ENCODE measurements at places on chromosomes 16 and 17.

GRCh38 chr17:50908860-50909764 lies 43.0 kb upstream of the TOB1 start:
- no peak for DNase-seq

DNA sequence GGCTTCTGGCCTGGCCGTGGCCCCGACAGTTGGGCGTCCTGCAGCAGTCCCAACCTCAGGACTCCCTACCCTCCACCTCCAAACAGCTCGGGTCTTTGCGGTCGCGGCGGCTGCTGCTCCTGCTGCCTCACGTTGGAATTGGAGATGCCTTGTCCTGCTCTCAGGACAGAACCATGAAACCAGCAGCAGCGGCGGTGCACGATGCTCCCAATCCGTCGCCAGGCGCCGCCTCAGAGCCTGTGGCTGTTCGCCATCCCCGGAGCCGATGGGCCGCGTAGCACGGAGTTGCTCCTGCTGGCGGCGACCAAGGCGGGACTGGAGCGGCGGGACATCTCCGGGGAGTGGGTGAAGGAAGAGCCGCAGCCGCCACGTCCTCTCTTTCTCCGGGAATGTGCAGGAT lies 1965.9 kb downstream of the TP53TG3F start:
- no peak for DNase-seq

GRCh38 chr17:52824542-52824941 lies 666.0 kb upstream of the CA10 start:
- DNase-seq: no peak

DNA sequence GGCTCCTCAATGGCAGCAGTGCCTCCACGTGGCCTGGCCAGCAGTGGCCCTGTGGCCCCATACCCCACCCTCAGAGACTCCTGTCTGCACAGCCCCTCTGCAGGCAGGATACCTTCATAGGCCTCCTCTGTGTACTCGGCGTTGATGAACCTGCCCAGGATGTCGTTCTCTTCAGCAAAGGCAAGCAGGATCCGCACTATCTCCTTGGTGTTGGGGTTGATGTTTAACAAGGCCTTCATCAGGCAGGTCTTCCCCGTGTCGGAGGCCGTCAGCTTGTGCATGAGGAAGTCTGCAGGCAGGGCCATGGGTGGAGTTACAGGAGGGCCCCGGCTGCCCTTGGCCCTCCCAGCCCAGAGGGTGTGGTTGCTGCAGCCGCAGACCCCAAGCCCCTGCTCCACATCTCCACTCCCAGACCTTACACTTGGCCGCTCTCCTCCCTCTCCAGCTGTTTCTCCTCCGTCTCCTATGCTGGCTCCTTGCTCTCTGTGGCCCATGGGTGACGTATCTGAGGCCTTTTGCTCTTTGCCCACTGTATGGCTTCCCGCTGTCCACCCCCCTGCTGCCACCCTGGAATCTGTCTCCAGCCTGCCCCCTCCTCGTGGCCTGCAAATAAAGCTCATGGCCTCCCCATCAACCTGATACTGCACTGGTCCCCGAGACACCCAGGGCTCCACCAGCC lies 15.1 kb downstream of the TRPV3 start:
- DNase-seq: no peak

- no peak for DNase-seq
These were observed 1.0 kb downstream of the SRCIN1 start for GRCh38 chr17:38604479-38605403.

- DNase-seq: no peak
These were observed 17.6 kb downstream of the ACE start for GRCh38 chr17:63494300-63494928.

GRCh38 chr17:49383060-49383459 lies 21.0 kb upstream of the ZNF652 start:
- no peak for DNase-seq

DNA sequence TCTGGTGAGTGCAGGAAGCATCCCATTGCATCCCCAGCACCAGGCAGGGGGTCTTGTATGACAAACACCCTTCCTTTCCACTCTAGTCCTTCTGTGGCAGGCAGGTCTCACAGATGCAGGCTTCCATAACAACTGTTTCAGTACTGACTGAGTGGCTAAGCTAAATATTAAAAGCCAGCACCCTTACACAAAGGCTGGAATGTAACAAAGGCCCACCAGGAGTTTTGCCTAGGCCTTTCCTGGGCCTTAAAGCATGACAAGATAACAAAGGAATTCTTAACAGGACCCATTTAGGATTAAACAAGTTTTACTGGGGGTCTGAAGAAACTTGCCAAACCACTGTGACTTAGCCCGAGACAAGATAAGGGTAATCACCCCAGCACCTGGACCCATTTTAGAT lies 228.9 kb upstream of the RPL38 start:
- no peak for DNase-seq

GRCh38 chr17:6940186-6940649 lies 55.6 kb upstream of the ALOX12 start:
- no peak for DNase-seq

DNA sequence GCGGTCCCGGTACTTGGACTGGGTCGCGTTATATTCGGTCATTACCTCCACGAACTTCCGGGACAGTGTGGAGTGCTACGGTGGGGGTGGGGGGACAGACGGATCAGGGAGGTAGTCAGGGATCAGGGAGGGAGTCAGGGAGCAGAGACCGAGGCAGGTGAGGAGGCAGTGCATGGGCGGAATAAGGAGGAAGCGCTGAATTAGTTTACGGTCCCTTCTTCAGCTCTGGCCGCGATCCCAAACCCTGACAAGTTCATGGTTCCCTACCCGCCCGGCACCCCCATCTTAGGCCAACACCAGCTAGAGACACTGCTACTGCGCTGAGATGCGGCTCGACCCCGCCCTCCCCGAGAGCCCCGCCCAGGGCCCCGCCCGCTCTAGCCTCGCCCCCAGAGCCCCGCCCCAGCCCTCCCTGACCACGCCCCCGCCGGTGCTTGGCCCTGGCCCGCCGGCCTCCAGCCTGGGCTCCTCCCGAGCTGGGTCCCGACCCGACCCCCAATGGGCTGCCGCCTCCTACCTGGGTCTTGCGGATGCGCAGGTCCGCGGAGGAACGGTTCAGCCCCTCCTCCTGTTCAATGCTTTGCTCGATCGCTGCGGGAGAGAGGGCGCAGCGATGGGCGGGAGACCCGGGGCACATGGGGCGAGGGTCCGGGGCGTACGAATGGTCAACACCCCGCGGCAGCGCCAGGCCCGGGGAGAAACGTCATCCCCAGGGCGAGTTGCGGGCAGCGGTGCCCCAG lies 12.1 kb downstream of the HSD3B7 start:
- peak; percentile 67 for DNase-seq

- DNase-seq: no peak
These were observed 90.2 kb downstream of the CDH8 start for GRCh38 chr16:61946019-61946418.

DNA sequence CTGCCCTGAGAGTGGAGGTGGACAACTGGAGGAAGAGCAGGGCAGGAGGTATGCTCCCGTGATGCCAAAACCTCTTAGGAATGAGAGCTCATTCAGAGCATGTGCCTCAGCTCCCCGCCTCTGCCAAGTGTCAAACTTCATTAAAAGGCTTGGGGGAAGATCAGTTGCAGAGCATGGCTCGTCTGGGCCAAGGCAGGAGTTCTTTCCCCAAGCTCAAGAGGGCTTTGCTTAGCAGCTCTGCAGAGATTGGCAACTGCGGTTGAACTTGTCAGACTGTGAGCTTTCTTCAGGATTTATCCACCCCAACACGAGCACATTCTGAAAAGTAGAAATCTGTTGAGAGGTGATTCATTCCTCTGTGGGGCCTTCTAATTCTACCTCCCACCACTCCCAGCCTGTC lies 248.1 kb downstream of the HS3ST3A1 start:
- no peak for DNase-seq

DNA sequence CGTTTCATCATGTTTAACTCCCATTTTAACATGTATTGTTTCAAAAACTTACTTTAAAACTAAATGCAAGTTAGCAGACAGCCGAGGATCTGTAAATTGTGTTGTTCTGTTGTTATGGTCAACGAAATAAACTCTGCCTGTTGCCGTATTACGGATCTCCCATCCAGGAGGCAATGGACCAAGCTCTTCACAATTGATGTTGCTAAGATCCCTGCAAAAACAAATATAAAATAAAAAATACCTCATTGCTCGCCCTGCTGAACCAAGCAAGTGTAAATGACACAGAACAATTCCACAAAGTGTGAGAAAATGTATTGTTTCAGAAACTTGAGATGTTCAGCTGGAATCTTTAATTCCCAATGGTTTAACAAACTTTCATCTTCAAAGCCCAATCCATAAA lies 65.0 kb downstream of the CEP95 start:
- no peak for DNase-seq

- no peak for DNase-seq
These were observed 1.2 kb downstream of the TMEM106A start for GRCh38 chr17:43212641-43213490.

DNA sequence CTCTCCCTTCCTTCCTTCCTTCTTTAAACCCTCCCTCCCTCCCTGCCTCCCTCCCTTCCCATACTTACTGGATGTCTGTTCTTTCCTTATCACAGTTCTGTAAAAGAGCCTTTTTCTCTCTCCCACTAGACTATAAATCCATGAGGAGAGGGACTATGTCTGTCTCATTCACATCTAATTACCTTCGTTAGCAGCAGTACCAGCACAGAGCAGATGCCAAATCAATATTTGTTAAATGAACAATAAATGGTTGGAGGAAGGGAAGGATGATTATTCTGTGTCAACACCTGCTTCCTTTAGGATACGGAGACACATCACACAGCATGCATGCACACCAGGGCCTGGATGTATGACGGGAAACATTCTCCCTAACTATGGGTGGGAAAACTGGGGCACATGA lies 94.2 kb downstream of the DNAH3 start:
- DNase-seq: no peak

DNA sequence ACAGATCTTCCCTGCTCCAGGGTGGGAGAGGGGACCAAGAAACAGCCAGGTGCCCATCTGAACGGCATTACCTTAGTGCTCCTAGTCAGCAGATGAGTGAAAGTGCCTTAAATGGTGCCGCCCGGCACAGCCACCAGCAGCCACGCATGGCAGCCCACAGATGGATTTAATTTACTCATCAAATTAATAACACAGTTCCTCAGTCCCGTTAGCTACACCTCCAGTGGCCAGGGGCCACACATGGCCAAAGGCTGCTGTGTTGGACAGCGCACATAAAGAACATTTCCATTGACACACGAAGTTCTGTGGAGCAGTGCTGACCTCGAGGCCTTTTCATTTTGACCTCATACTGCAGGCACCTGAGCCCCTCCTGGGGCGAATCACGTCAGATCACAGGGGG lies 166.3 kb downstream of the CMIP start:
- no peak for DNase-seq

DNA sequence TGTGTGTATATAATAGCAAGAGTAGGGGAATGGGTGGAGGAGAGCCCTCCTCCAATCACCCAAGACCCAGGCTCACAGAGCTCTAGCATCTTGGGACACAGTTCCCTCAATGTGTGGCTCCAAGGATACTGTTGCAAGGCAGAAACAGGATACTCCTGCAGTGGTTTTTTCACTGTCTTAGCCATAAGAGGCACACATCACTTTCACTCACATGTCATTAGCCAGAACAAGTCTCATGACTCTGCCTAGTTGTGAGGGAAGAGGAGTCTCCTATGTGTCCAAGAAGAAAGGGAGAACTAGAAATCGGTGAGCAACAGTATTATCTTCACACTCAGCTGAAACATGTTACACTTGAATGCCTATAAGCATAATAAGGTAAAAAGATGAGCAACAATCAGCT lies 11.1 kb upstream of the NUDT7 start:
- DNase-seq: no peak

DNA sequence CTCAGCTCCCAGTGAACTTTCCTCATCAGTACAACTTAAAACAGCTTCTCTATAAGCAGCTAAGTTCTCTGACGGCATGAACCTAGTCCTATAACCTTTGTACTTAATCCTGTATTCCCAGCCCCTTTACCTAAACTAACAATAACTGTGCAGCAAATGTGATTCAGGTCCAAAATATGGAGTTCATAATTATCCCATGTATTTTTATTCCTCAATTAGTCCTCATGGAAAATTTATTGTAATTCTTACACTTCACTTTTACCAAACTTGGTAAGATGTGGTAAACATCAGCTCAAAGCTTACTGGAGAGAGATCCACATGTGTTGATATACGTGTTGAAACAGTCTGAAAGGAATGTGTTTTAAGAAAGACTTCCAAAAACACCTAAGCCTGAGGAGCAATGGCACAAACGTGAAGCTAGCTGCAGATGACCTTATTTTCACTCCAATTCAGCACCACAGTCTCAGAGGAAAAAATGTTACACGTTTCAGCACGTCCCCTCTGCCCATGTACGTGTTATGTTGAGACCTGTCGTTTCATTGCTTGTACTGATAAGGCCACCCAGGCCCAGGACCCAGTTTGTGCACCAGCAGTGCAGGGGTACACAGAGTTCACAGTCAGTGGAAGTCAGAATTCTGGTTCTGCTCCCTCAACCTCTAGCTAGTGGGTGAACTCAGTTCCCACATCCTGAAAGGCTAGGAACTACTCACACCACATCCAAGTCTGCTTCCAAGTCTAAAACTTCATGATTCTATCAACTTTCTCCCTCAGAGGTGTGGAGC lies 7.1 kb downstream of the USP31 start:
- DNase-seq: no peak

- DNase-seq: no peak
These were observed 108.0 kb downstream of the MRTFB start for GRCh38 chr16:14179116-14179515.

DNA sequence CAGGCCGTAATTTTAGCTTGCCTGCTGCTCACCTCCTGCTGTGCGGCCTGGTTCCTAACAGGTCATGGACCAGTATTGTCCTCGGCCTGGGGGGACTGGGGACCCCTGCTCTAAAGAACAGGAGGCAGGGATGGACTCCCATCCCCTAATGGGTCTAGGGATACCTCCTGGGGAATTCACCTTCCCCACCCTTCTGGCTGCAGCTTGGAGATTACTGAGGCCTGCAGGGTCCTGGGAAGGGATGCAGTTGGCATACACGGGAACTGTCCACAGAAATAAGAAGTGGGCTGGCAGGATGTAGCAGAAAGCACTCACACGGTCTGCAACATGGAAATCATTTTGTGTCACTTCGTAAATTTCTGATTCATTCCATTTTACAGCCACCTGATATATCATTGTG lies 123.0 kb downstream of the C16orf95 start:
- DNase-seq: no peak

- DNase-seq: no peak
These were observed 1.1 kb downstream of the CD79B start for GRCh38 chr17:63930951-63931575.

GRCh38 chr16:48535831-48536613 lies 74.0 kb downstream of the N4BP1 start:
- DNase-seq: no peak
